ENCODE measurements at places on chromosomes 3 and 15. TPM values are rescaled to one million over a fixed set of nuclear protein-coding genes. Genes with fewer than 3 reads are reported as not detected.

- H3K27me3 ChIP-seq: no peaks in the 10 kb centered on the region
- H3K27ac ChIP-seq: no peak overlapping the region
- no peaks in the 10 kb centered on the region for H3K36me3 ChIP-seq
- H3K4me3 ChIP-seq: no peak overlapping the region
Measured at GRCh38 chr3:146148468-146148931, 12.5 kb downstream of the PLOD2 start.

- no peaks in the 10 kb centered on the region for H3K36me3 ChIP-seq
- no peak overlapping the region for H3K4me3 ChIP-seq
- H3K27me3 ChIP-seq: no peaks in the 10 kb centered on the region
- no peak for DNase-seq
- no peak overlapping the region for H3K27ac ChIP-seq
Measured at GRCh38 chr3:135895106-135895733, 70.3 kb upstream of the PPP2R3A start.

DNA sequence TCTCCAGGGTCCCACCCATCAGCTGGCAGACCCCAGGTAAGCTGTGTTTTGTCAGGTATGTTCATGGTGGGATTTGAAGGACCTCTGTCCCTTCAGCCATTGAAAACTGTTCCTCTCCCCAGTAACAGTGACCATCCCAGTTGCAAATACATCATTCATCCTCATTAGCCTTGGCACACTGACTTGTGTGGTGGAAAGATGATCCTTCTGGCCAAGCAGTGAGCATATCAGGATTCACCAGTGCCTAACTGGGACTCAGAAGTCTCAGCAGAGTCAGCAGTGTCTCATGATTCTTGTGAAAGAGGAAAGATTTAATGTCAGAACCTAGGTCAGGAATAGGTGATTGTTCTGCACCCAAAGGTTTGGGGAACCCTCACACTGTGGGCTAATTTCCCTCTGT is 90.2 kb downstream of the DNAJB8 start:
- no peak overlapping the region for H3K27ac ChIP-seq
- peaks cover 10% of the 10 kb centered on the region for H3K4me1 ChIP-seq
- no peak overlapping the region for H3K4me3 ChIP-seq
- no peaks in the 10 kb centered on the region for H3K36me3 ChIP-seq

DNA sequence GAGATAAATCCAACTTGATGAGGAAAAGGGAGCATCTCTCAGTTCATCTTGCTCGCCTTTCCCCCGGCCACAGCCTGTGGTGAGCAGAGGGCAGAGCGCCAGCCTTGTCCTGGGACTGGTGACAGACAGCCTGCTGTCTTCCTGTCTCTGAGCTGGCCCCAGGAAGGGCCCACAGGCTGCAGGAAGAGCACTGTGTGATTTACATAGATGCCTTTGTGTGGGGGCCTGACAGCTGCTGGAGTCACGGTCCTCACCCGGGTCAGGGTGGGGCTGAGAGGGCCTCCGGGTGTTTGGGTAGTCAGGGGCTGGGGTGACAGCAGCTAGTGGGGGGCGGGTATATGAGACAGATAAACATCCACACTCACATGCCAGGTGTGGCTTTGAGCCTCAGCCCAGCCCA is 29.3 kb downstream of the PLA2G4D start:
- no peaks in the 10 kb centered on the region for H3K27me3 ChIP-seq
- no peak for DNase-seq
- peaks cover 6% of the 10 kb centered on the region for H3K4me1 ChIP-seq
- no peak overlapping the region for H3K27ac ChIP-seq
- no peak overlapping the region for H3K4me3 ChIP-seq
- no peaks in the 10 kb centered on the region for H3K36me3 ChIP-seq

GRCh38 chr15:98669638-98670037 is 21.3 kb downstream of the IGF1R start:
- no peak for DNase-seq
- H3K36me3 ChIP-seq: no peaks in the 10 kb centered on the region
- H3K4me3 ChIP-seq: no peak overlapping the region
- no peaks in the 10 kb centered on the region for H3K27me3 ChIP-seq

- no peak for DNase-seq
- H3K27ac ChIP-seq: no peak overlapping the region
- H3K36me3 ChIP-seq: no peaks in the 10 kb centered on the region
- H3K4me1 ChIP-seq: no peaks in the 10 kb centered on the region
- no peaks in the 10 kb centered on the region for H3K27me3 ChIP-seq
Measured at GRCh38 chr3:37652851-37653250, 208.8 kb upstream of the CTDSPL start.

GRCh38 chr3:119206611-119207511 is 33.5 kb downstream of the UPK1B start:
- H3K4me1 ChIP-seq: no peaks in the 10 kb centered on the region
- H3K4me3 ChIP-seq: no peak overlapping the region
- peak; percentile 40 for DNase-seq
- no peak overlapping the region for H3K27ac ChIP-seq
- H3K36me3 ChIP-seq: peaks cover 9% of the 10 kb centered on the region

- no peak for DNase-seq
- peaks cover under 1% of the 10 kb centered on the region for H3K4me1 ChIP-seq
- H3K27ac ChIP-seq: no peak overlapping the region
- H3K4me3 ChIP-seq: no peak overlapping the region
Measured at GRCh38 chr3:179806177-179806576, 153.3 kb downstream of the USP13 start.

DNA sequence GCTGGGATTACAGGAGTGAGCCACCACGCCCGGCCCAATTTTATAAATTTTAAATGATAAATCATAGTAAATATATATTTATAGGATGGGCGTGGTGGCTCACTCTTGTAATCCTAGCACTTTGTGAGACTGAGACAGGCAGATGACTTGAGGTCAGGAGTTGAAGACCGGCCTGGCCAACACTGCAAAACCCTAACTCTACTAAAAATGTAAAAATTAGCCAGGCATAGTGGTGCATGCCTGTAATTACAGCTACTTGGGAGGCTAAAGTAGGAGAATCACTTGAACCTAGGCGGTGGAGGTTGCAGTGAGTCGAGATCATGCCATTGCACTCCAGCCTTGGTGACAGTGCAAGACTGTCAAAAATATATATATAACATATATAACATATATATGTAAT is 26.4 kb downstream of the MFN1 start:
- H3K4me3 ChIP-seq: no peak overlapping the region
- H3K27ac ChIP-seq: no peak overlapping the region
- H3K27me3 ChIP-seq: no peaks in the 10 kb centered on the region

- H3K4me3 ChIP-seq: no peak overlapping the region
- no peaks in the 10 kb centered on the region for H3K27me3 ChIP-seq
- H3K36me3 ChIP-seq: no peaks in the 10 kb centered on the region
- DNase-seq: peak; percentile 72
Measured at GRCh38 chr3:30437171-30437601, 169.2 kb upstream of the TGFBR2 start.

- no peaks in the 10 kb centered on the region for H3K4me1 ChIP-seq
- no peak for DNase-seq
- no peaks in the 10 kb centered on the region for H3K36me3 ChIP-seq
Measured at GRCh38 chr3:126835472-126836219, 131.6 kb downstream of the CHCHD6 start.

DNA sequence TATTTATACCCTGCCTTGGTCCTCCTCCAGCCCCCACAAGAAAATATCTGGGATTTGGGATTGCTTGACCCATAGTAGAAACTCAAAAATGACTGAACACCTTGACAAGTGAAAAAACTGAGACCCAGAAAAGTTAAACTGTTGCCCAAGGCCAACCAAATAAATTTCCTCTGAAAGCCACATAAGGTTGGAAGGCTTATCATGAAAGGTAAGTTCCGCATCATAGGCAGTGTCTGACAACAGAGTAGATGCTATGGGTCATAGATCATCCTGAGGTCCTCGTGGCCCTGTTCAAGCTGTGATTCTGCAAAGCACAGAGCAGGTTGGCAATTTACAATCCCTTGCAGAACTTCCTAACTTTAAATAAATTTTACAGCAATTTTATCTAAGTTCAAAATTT is 140.8 kb upstream of the TSC22D2 start:
- no peak overlapping the region for H3K4me3 ChIP-seq
- DNase-seq: no peak
- H3K27ac ChIP-seq: no peak overlapping the region
- no peaks in the 10 kb centered on the region for H3K36me3 ChIP-seq
- H3K27me3 ChIP-seq: no peaks in the 10 kb centered on the region

- no peak overlapping the region for H3K27ac ChIP-seq
- no peak for DNase-seq
- peaks cover 9% of the 10 kb centered on the region for H3K4me1 ChIP-seq
- no peak overlapping the region for H3K4me3 ChIP-seq
- H3K27me3 ChIP-seq: no peaks in the 10 kb centered on the region
Measured at GRCh38 chr3:183488343-183488742, 59.9 kb upstream of the MCF2L2 start.

DNA sequence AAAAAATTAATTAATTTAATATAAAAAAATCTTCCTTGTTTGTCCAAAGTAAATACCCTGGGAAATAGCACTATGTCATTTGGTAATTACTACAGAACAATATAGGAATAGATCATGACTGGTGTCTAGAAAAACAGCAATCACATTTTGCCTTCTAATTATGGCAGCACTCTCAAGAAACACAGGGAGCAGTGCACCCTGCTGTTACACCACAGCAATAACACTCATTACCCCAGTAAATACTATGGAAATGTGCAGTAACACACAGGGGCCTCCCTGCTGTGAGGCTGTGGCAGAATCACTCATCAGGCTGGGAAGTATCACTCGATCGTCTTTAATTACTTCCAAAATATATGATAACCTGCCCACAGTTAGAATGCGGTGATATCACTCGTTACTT is 646.0 kb downstream of the TUSC7 start:
- no peaks in the 10 kb centered on the region for H3K4me1 ChIP-seq
- H3K4me3 ChIP-seq: no peak overlapping the region
- no peaks in the 10 kb centered on the region for H3K36me3 ChIP-seq
- DNase-seq: no peak

GRCh38 chr3:3353153-3353552 is 173.7 kb upstream of the CRBN start:
- DNase-seq: no peak
- no peak overlapping the region for H3K4me3 ChIP-seq
- no peak overlapping the region for H3K27ac ChIP-seq
- H3K4me1 ChIP-seq: no peaks in the 10 kb centered on the region

Gene RASL12
- total RNA-seq: 19.9 TPM

Gene DLEC1
- total RNA-seq: 6.8 TPM

All from upper lobe of left lung (tissue), 6 donors.